Neural crest cell (in vitro differentiated cells): ENCODE measurements at places on chromosomes 5 and 9. TPM values are rescaled to one million over a fixed set of nuclear protein-coding genes. Genes with fewer than 3 reads are reported as not detected.

GRCh38 chr5:135436951-135437418, 10.2 kb downstream of the DCANP1 start:
- no peaks in the 10 kb centered on the region for H3K27me3 ChIP-seq
- no peak for DNase-seq
- peaks cover 3% of the 10 kb centered on the region for H3K4me1 ChIP-seq

POLR3G gene
- 10.6 and 12.1 TPM in 2 replicates for total RNA-seq

GRCh38 chr9:21993893-21994555, at the start of gene CDKN2A:
Gene CDKN2A (minus strand): TSS chr9:21994392.
- H3K4me1 ChIP-seq: peaks cover 13% of the 10 kb centered on the region
- peaks cover 3% of the 10 kb centered on the region for H3K36me3 ChIP-seq
- peak within 1 kb of the TSS; percentile 86 for H3K4me3 ChIP-seq
- peaks cover 92% of the 10 kb centered on the region for H3K27me3 ChIP-seq
- no peak for DNase-seq
- no peak within 1 kb of the TSS for H3K27ac ChIP-seq

FLT4 gene
- 13.1 and 15.7 TPM in 2 replicates for total RNA-seq

DNA sequence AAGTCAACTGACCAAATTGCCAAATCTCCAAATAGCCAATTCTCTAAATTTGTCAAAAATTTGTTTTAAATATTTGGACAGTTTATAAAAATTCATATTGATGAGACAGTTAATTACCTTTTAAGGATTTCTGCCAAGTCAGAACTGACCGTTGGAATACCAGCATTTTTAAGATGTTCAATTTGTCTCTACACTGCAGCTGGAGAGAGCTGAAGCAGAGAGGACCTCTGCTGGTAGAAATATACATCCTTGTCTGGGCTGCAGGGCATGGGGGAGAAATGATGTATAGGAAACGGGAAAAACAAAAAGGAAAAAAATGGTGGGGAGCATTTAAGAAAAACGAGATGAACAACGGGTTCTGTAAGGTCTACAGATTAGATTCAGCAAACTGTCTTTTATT, 16.8 kb downstream of the NR6A1 start:
- peaks cover 51% of the 10 kb centered on the region for H3K27me3 ChIP-seq
- H3K4me1 ChIP-seq: peaks cover 27% of the 10 kb centered on the region
- no peak overlapping the region for H3K4me3 ChIP-seq
- no peak overlapping the region for H3K27ac ChIP-seq

DNA sequence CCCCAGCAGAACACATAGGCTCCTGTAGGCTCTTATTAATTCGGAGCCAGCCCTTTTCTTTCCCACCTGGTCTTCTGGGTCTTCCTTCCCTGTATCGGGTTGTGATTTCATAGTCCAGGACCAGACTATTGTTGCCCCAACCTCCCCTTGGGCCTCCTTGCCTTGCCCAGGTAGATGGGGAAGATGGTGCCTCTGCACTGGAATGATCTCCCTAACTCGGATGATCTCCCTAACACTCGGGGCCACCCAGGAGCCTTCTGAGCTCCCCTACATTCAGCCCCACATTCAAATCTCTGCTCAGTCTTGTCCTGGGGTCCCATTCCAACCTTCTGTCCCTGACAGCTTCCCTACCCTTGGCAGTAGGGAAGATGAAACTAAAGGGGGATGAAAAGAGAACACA, 2.7 kb upstream of the IRF1 start:
- no peaks in the 10 kb centered on the region for H3K36me3 ChIP-seq
- no peak overlapping the region for H3K27ac ChIP-seq
- H3K4me3 ChIP-seq: peak overlapping the region; percentile 42
- H3K27me3 ChIP-seq: peaks cover 60% of the 10 kb centered on the region

DNA sequence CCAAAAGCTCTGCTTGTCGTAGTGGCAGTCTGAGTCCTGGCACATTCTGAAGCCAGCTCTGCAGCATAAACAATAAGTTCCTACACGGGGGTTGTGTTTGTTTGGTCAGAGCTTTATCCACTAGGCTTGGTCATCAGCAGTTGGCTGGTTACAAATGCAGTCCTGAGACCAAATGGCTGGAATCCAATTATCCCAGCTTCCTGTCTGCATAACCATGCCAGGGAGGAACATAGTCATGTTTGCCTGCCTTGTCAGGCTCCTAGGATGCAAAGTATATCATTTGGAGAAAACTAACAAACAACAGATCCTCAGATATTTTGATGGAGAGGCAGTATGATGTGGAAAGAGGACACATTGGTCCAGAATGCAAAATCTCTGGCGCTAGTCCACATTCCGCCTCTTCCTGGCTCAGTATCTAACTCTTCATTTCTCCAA, 85.8 kb downstream of the FBXO38 start:
- no peaks in the 10 kb centered on the region for H3K4me1 ChIP-seq
- H3K36me3 ChIP-seq: no peaks in the 10 kb centered on the region
- DNase-seq: no peak
- H3K27me3 ChIP-seq: no peaks in the 10 kb centered on the region

DNA sequence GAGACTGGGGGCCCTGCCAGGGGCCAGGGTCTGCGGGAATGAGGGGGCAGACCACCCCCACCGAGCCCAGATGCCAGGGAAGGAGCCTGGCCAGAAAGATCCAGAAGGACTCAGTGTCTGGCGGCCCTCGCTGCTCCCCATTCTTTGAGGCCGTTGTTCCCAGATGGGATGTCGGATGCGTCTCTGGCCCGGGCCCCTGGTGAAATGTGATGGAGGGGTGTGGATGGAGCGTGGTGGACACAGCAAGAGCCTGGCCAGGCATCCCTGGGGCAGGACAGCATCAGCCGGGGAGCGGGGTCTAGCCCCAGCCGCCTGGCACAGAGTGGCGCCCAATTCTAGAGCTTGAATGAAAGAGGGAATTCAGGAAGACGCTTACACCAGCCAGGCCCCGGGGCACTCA, 46.2 kb upstream of the NKD2 start:
- H3K27me3 ChIP-seq: no peaks in the 10 kb centered on the region
- H3K4me3 ChIP-seq: no peak overlapping the region
- no peak overlapping the region for H3K27ac ChIP-seq
- H3K36me3 ChIP-seq: no peaks in the 10 kb centered on the region
- peaks cover 10% of the 10 kb centered on the region for H3K4me1 ChIP-seq
